Vein endothelial cell (primary cell): ENCODE measurements at places on chromosomes 11 and 22. TPM values are rescaled to one million over a fixed set of nuclear protein-coding genes. Genes with fewer than 3 reads are reported as not detected.

The SLC22A9 gene
- not detected in 2 replicates for total RNA-seq

The DUSP8 gene
- 0.57 and 1.3 TPM in 2 replicates for total RNA-seq

The FAM180B gene
- total RNA-seq = not detected in 2 replicates

The GLB1L2 gene
- total RNA-seq = 0.67 and 1.6 TPM in 2 replicates

The CCDC73 gene
- total RNA-seq = not detected in 2 replicates

The PATE4 gene
- not detected in 2 replicates for total RNA-seq

The SMC1B gene
- not detected in 2 replicates for total RNA-seq

The RHBDD3 gene
- 29.4 and 31.4 TPM in 2 replicates for total RNA-seq

The CCDC89 gene
- not detected in 2 replicates for total RNA-seq

The PRDX5 gene
- 154 and 168 TPM in 2 replicates for total RNA-seq

The OR51Q1 gene
- not detected in 2 replicates for total RNA-seq

The BLID gene
- 6.8 and 8.2 TPM in 2 replicates for total RNA-seq

The ARHGAP42 gene
- 5.5 and 5.9 TPM in 2 replicates for total RNA-seq

The SCN3B gene
- total RNA-seq = 0.65 and 1.7 TPM in 2 replicates

The SAA2 gene
- total RNA-seq = not detected in 2 replicates

The GSTT2 gene
- total RNA-seq = 1.7 TPM in 1 of 2 replicates, not detected in the other

The CTTN gene
- 328 and 357 TPM in 2 replicates for total RNA-seq

The MRGPRG gene
- not detected in 2 replicates for total RNA-seq

The CDC42EP1 gene
- 42.1 and 61.7 TPM in 2 replicates for total RNA-seq

The EXT2 gene
- 120 and 149 TPM in 2 replicates for total RNA-seq

The SYNGR1 gene
- total RNA-seq = 2.3 and 3.6 TPM in 2 replicates

The GGT1 gene
- total RNA-seq = 1.3 and 2.3 TPM in 2 replicates

The NCR3LG1 gene
- total RNA-seq = 8.5 and 12.3 TPM in 2 replicates

The KIRREL3 gene
- total RNA-seq = 0.10 TPM in 1 of 2 replicates, not detected in the other

The NUDT22 gene
- total RNA-seq = 35.3 and 43.1 TPM in 2 replicates

The PLAAT4 gene
- total RNA-seq = 0.96 and 1.6 TPM in 2 replicates

The APLP2 gene
- 845 and 871 TPM in 2 replicates for total RNA-seq

The LGR4 gene
- 3.7 and 5.6 TPM in 2 replicates for total RNA-seq

The LYVE1 gene
- 5.9 and 37.7 TPM in 2 replicates for total RNA-seq

The CYP2D6 gene
- total RNA-seq = under 0.01 and 0.10 TPM in 2 replicates

The RIMBP3C gene
- total RNA-seq = 0.19 TPM in 1 of 2 replicates, not detected in the other

The ATXN10 gene
- 41.8 and 65.2 TPM in 2 replicates for total RNA-seq

The CHRM1 gene
- not detected in 2 replicates for total RNA-seq

The IGSF9B gene
- total RNA-seq = under 0.01 and 0.29 TPM in 2 replicates

The MOGAT2 gene
- not detected in 2 replicates for total RNA-seq

The HEPHL1 gene
- under 0.01 TPM in 2 replicates for total RNA-seq

The CEP126 gene
- 2.6 and 4.2 TPM in 2 replicates for total RNA-seq

The HPX gene
- total RNA-seq = 0.33 and 0.67 TPM in 2 replicates
